ENCODE measurements at places on chromosomes 2 and 18. TPM values are rescaled to one million over a fixed set of nuclear protein-coding genes. Genes with fewer than 3 reads are reported as not detected.

The TMEM169 gene
- 0.56 TPM for total RNA-seq

The NEUROD1 gene
- not detected for total RNA-seq

The AQP12A gene
- not detected for total RNA-seq

The AKAIN1 gene
- not detected for total RNA-seq

The MXD1 gene
- 27.6 TPM for total RNA-seq

The ADGRF3 gene
- total RNA-seq: 7.4 TPM

The GBX2 gene
- not detected for total RNA-seq

The MARCHF4 gene
- total RNA-seq: not detected

The CRYBA2 gene
- total RNA-seq: not detected

The CAPN14 gene
- 0.43 TPM for total RNA-seq

The ASIC4 gene
- 0.12 TPM for total RNA-seq

The CD207 gene
- total RNA-seq: 1.8 TPM

The SNTG2 gene
- 0.31 TPM for total RNA-seq

Data from natural killer cell treated with Interleukin-12 subunit alpha and Interleukin-12 subunit beta and Interleukin-15 and Interleukin-18, amount 100 ng/mL, for 72 hours (primary cell).